ENCODE measurements at places on chromosomes 12 and 14.

DNA sequence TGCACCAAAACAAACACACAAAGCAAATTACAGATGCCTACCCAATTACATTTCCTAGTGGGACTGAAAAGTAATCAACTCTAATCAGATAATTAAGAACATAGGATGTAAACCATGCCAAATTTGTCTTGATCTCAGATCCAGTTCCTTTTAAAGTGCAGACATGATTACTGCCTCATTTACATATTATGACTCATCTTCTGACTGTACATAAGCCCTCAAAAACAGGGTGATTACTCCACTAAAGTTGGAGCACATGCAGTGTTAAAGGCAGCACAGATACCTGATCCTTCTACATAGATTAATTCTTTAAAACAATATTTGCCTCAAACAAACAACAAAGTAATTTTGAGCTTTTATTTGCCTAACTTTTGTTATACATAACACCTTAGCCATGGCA, 337.2 kb downstream of the RPS29 start:
- DNase-seq, result no peak

DNA sequence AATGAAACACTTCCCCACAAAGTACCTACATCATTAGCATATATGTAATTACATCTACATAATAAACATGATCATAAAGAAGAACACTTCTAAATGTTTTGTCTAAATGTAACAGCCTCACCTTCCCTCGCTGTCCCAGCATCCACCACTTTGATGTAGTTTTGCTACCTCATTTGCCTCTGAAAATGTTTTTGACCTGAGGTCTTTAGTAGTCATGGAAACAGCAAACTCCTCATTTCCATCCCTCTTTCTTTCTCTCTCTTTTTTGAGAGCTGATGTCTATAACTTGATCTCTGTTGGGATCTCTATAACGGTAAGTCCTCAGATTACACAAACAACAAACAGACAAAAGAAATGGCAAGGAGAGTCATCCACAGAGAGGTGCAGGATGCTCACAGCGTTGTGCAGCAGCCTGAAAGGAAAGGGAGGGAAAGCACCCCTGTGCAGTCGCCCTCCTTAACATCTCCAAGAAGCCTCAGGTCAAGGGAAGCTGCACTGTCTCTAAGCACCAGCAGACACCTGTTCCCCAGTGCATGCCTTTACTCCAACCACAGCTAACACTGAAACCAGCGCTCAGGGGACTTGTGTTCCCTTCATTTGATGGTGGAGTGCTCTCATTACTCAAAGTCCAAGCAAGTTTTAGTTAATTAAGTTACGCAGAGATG, 268.7 kb downstream of the TMEM132D start:
- no peak for DNase-seq

GRCh38 chr14:68210729-68211299, 391.2 kb downstream of the RAD51B start:
- DNase-seq, result peak; percentile 76

DNA sequence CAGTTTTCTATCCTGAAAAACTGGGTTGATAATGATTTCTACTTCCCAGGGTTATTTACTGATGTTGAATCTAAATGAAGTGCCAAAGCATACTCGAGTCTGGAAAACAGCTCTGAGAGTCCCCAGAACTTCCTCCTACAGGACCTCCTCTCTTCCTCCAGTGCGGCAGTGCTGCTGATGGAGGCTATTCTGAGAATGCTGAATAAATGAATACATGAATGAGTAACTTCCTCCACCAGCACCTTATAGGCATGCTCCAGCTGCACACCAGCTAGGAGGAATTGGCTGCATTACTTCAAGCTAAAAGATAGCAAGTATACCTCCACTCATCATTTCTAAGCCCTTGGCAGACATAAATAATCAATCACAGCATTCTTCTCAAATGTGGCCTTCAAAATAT, 448.8 kb upstream of the CCDC196 start:
- DNase-seq, result no peak

GRCh38 chr14:58923751-58924405, 264.6 kb upstream of the DAAM1 start:
- no peak for DNase-seq

GRCh38 chr12:5464096-5464495, 32.2 kb downstream of the NTF3 start:
- DNase-seq, result no peak

DNA sequence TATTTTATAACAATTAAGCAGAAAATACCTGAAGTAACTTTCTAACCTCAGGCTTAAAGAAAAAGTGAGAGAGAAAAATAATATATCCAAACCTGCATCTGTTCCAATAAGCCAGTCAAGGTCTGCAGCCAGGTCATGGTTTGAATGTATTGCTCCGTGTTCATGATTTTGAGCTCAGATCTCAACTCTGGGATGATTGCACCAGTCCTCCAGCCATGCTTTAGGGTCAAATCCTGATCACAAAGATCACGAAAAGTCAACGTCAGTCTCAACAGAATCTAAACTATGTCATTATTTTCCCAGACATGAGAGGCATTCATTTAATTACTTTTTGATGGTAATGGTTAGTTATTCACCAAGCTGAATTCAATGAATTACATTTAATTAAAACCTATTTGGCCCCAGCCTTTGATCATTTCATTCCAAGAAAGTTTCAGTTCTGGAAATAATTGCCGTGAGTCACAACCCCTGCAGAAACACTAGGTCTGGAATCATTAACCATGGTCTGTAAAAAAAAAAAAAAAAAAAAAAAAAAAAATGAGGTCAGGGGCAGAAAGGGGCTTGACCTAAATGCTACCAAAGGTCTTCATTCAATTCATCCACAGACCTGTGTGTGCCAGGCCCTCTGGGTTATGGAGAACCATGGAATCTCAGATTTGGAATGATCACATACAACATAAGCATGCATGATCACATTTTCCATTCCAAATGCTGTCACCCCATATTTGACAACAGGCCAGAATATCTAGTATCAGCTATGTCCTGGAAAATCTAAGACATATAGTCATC, 55.6 kb downstream of the NT5DC3 start:
- DNase-seq, result no peak

- DNase-seq, result peak; percentile 16
Measured at GRCh38 chr12:131195796-131196195, 242.1 kb downstream of the ADGRD1 start.

- DNase-seq, result no peak
Measured at GRCh38 chr12:130196827-130197226, 34.6 kb downstream of the FZD10 start.

- DNase-seq, result no peak
Measured at GRCh38 chr12:77163074-77164038, 98.0 kb upstream of the E2F7 start.

DNA sequence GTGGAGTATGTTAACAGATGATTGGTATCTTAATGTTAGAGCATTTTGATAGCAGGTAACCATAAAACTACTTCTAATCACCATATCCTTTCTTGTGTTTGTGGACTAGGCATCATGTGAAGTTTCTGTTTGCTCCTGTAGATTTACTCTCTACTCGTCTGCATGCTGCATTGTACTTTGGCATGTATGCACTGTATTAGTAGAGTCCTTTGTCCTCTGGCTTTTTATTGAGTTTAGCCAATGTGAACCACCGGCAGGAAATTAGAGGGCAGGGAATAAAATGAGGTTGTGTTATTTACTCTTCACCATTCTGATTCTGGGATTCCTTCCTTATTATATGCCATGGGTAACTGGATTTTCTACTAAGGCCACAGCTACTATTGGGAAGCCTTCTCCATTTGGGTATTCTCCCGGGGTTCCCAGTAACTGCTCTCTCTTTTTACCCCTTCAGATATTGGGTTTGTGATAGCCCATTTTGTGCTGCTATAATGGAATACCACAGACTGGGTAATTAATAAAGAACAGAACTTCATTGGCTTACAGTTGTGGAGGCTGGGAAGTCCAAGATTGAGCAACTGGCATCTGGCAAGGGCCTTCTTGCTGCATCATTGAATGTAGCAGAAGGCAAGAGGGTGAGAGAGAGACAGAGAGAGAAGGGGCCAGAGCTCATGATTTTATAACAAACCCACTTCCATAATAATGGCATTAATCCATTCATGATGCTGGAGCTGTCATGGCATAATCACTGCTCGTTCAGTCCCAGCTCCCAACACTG, 22.4 kb downstream of the FAM177A1 start:
- DNase-seq, result no peak

DNA sequence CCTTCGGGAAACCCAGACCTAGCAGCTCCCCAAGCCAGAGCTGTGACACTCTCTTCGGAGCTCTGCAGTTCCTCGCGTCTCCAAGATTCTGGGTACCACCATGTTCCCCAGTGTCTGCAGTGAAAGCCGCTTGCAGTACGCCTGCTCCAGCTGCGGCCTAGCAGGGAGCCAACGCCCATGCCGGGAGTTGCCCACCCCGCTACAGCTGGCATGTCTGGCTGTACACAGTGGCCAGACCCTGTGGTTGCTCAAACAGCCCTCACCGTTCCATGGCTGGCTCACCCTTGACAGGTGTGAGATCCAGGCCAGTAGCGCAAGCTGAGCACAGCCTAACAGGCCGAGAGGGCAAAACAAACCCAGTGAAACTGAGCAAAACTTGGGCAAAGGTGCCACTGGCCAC, 503.8 kb upstream of the RPL10L start:
- no peak for DNase-seq

DNA sequence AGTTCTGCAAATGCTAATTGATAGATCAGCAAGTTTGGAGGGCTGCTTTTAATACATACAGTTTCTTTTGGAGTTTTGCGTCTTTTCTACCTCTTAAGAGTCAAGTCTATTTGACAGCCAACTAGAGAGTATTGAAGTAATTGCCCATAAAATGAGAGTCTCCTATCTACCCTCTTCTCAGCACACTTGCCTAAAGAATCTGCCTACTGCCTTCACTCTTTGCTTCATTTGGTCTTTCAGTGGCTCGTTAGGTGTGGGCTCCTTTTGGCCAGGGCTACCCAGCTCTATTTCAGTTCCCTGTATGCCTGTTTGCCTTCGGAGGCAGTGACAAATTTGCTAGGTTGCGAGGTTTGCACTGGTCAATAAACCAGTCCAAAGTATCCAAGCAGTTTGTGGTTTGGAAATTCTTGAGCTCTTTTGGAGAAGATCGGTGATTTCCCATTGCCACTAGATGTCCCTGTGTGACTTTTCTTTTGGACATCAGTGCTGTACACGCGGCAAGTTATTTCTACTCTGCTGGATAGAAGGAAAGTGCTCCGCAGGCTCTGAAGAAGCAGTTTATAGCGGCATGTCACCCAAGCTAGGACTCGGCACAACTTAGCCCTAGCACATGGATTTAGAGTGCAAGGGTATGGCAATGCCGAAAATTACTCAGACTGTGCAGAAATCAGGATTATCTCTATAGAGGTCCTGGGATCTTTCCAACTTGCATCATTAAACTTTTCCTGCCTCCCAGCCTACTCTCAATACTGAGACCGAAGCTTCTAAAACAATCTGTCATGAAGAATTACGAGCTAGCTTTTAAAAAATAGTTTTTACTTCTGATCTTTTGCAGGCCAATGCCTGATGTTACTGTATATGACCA, 38.6 kb downstream of the MGST1 start:
- no peak for DNase-seq

DNA sequence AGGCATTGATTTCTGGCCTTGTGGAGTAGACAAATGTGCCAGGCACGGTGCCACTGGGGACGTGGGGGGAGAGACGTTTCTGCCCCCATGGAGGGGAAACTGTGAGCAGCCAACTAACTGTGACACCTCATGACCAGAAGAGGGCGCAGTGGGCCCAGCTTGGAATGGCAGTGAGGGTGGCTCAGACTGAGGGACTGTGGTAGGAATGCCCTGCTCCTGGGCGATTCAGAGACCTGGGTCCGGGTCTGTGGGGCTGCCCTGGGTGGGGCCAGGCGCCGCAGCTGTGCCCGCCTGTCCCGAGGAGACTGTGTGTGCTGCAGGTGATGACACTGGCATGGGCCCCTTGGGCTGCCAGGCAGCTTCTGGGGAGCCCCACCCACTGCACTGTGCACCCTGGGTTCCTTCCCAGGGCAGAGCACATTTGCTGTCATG, 60.6 kb downstream of the SLC25A47 start:
- DNase-seq, result peak; percentile 77

DNA sequence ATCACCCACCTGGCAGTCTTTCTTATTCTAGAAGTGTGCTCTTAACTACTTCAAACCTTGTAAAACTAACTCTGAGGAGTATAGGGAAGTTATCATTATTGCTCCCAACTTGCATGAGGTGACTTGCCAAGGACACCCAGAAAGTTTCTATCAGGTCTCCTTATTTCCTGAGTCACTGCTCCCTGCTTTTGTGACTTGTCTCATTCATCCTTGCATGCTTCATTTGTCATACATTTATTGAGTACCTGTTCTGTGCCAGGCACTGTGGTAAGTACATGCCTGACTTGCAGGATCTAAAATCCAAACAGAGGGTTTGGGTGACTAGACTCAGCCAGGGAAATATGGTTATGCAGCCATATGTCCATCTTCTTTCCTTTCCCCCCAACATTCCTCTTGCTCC, 25.5 kb downstream of the CFAP251 start:
- no peak for DNase-seq

GRCh38 chr12:52235001-52235764, 2.1 kb downstream of the KRT7 start:
- DNase-seq, result no peak

DNA sequence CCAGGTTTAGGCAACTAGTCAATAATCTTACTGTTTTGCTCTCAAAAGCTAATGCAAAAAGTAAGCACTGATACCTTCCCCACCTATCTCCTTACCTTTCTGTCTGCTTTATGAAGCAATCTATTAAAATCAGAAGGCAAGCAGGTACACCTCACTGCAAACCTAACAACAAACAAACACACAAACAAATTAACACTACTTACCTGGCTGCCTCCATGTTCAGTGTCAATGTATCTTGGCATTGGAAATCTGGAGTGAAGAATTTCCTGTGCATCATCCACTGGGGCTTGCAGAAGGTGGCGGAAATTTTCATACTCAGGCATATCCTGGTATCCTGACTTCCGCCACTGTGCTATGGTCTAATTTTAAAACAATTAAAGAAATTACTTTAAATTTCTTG, 62.5 kb downstream of the SEC23A start:
- no peak for DNase-seq

GRCh38 chr14:103671911-103672310, 42.9 kb downstream of the KLC1 start:
- DNase-seq, result no peak

GRCh38 chr14:49892301-49892635, 614 bp upstream of the ARF6 start:
- DNase-seq, result peak; percentile 72

DNA sequence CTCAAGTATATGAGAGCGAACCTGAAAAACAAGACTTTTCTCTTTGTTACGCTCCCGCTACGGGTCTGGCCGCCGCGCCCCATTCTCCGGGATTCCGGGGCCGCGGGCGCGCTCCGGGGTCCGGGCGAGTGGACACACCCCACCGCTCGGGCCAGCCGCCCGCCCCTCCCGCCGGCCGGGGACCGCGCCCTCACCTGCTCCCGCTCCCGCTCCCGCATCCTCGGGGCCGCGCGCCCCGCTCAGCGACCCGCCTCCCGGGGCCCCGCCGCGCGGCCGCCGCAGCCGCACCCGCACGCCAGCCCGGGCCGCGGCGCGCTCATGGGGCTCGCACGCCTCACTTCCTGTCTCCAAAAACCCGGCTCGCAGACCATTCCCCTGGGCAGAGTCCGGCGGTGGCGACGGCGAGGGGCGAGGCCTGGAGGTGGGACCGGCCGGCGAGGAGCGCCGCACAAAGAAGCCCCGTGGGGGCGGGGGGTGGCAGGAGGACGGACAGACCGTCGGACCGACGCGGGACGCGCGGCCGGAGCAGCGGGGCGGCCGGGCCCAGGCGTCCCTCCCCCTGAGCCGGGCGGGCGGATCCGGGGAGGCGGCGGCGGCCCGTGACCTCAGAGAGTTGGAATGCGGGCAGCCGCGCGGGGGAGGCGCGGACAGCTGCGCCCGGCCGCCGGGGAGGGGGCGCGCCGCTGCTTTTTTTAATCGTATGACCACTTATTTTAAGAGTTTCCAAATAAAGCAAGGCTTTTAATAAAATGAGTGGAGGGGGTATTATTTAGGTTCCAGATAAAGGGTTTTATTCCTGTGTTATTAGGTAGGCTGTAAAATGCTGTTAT, at the start of gene PTPN21:
PTPN21 (minus strand) TSS at position 551 of the 830 bp plus-strand sequence. CDS start 4,590 bp downstream, outside the sequence.
- no peak for DNase-seq
